ENCODE measurements at places on chromosomes 4 and X. TPM values are rescaled to one million over a fixed set of nuclear protein-coding genes. Genes with fewer than 3 reads are reported as not detected.

Gene CT45A10
- total RNA-seq, result 0.23 TPM

Gene TCEAL6
- not detected for total RNA-seq

Gene SFRP2
- total RNA-seq, result not detected

Gene MAGEB1
- not detected for total RNA-seq

Gene PCSK1N
- 39.5 TPM for total RNA-seq

Gene SH2D1A
- not detected for total RNA-seq

Gene FREM3
- total RNA-seq, result not detected

Gene HPGDS
- total RNA-seq, result not detected

Gene TBC1D8B
- total RNA-seq, result 1.7 TPM

Gene NUP54
- total RNA-seq, result 31.9 TPM

Gene FGF13
- 0.14 TPM for total RNA-seq

Gene KIT
- not detected for total RNA-seq

Gene MAGEA2B
- not detected for total RNA-seq

Data from A549 treated with DMSO at 1 μM for 4 hours (cell line).